ENCODE measurements at places on chromosomes 1 and 21.
A peak's percentile ranks its signal among the peaks of the same experiment; 100 is the strongest.

GRCh38 chr1:205329719-205330118 lies 8.2 kb upstream of the NUAK2 start:
- DNase-seq, result no peak

DNA sequence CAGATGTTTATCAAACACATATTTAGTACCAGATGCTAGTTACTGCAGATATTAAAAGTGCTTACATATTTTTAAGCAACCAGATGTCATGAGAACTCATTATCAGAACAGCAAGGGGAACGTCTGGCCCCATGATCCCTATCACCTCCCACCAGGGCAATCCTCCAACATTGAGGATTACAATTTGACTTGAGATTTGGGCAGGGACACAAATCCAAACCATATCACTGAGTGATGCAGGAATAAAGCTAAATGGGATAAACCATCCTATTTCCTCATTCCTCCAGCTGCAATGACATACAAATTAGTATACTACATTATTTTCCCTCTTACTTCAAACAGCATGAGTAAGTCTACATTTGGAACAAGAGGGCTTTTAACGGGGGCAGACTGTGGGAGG lies 3.1 kb upstream of the KCNK2 start:
- DNase-seq, result no peak

DNA sequence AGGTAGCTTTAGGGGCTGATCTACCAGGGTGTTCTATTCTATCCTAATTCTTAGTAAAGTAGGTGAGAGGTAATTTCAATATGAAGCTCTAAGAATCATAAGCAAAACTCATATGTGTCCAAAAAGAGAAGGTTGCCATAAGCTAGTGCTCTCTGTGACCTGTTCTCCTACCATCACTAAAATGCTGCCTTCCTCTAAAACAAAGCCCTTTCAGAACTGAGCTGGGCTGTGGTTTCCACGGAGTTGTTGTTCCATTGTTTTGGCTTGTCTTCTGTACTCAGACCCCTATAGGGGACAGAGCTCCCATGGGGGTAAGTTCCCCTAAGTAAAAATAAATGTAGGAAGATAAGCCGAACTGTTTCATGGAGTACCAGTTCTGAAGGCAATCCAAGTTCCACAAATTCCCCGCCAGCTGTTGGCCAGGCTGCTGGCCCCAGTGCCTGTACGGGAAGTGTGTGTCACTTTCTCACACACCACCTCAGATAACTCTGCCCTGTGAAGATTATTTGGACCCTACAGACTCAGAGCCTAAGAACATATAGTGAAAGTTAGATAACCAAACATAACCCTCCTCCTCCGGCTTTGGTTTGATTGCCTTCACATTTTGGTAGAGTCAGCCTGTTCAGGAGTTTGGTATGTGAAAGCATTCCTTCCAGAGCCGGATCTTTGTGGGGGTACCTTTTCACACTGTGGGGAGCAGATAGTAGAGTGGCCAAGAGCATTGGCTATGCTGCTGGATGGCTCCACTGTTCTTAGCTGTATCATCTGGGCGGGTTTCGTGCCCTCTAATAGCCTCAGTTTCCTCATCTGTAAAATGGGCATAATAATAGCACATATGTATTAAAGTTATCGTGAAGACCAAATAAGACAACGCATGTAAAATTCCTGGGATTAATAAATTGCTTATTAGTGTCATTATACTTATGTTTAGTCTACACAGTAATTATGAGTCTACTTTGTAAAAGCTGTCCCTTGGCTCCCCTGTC lies 10.8 kb downstream of the DPT start:
- DNase-seq, result no peak

DNA sequence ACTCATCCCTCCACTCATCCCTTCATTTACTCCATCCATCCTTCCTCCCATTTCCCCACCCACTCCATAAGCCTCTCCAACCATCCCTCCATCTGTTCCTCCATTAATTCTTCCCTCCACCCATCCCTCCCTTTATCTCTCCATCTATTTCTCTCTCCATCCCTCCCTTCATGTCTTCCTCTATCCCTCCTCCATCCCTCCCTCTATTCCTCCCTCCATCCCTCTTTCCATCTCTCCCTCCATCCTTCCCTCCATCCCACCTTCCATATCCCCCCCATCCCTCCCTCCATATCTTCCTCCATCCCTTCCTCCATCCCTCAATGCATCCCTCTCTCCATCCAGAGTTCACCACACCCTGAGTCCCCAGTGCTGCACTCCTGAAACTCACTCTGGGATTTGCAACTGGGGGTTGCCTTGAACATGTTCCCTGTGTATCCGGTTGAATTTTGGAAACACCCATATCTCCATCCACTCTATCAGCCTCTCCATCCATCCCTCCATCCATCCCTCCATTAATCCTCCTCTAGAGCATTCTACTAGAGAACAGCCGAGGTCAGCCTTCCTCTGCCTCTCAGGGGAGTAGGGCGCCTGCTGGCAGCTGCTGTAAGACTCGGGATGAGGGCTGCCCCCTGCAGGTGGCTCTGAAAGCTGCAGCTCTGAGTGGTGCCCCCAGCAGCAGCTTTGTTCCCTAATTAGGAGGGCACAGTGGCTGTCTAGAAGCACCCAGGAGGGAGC lies 39.4 kb downstream of the ABCG1 start:
- DNase-seq, result no peak

DNA sequence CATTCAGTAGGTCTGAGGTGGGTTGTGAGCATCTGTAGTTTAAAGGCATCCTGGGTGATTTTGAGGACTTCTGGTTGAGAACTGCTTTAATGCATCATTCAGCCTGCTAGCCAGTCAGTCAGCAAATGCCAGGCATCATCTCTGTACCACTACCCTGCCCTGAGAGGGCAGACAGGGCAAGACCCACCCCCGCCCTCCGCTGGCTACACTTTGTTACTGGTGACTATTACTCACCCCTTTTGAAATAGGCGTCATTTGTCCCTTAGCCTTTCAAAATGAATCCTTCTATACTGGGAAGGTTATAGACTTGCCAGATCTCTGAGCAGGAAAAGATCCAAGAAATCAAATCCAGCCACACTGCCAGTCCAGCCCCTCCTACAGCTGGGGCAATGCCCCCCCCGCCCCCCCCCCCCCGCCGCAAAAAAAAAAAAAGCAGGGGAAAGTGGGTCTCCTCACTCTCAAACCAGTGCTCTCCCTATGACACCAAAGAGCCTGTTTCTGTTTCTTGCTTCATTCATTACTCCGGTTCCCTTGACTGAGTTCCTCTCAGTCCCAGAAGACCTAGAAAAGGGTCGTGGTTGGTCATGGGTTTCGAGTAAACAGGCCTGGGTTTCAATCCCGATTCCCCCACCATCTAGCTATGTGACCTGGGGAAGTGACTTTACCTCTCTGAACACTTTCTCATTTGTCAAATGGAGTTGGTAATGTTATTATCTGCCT lies 4.4 kb downstream of the SELENON start:
- no peak for DNase-seq

GRCh38 chr1:180235077-180235501 lies 5.0 kb downstream of the LHX4 start:
- DNase-seq, result peak; percentile 60

DNA sequence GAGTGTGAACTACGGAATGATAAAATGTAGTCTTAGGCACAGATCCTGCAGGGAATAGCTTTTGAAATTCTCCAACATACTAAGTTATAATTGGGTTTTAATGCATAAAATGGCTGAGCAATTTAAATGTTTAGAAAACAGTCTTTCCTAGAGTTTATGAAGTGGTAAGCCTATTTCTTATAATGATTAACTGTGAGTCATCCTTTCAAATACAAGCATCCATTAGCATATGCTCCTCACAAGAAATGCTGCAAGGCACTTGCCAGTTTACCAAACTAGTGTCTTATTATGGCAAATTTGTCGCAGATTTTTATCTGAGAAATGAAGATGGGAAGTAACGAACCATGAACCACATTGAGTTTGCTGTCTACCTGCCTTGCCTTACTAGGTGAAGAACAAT lies 101.3 kb upstream of the ESRRG start:
- DNase-seq, result no peak

DNA sequence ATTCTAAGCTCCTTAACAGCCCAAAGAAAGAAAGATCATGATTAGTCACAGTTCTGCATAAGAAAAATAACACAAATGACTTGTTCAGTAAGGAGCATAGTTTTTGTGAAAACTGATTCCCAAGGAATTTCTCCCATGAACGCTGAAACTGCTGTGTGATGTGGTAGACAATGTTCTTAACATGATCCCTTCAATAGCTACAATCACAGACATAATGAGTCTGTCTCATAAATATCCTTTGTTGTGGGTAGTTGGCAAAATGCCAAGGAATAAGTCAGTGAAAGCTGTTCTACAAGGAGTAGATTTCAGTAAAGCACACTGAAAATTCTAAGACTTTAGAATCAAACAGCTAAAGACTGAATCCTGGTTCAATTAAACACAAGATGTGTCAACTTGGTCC lies 404.8 kb downstream of the HLX start:
- no peak for DNase-seq

- no peak for DNase-seq
These were observed 47.6 kb downstream of the PEX14 start for GRCh38 chr1:10522322-10522860.

- DNase-seq, result no peak
These were observed 28.1 kb downstream of the KMO start for GRCh38 chr1:241560146-241560848.

GRCh38 chr1:235646463-235646862 lies 3.1 kb downstream of the GNG4 start:
- DNase-seq, result no peak

- no peak for DNase-seq
These were observed 78.7 kb downstream of the FGGY start for GRCh38 chr1:59375321-59376220.

- no peak for DNase-seq
These were observed 98.5 kb downstream of the TRIM11 start for GRCh38 chr1:228308085-228308601.

Data from suprapubic skin (tissue), 4 donors.